RPMI8226 (cell line): ENCODE measurements at places on chromosomes 7 and 10.

- DNase-seq: no peak
These were observed 40.4 kb downstream of the ICA1 start for GRCh38 chr7:8221567-8221966.

DNA sequence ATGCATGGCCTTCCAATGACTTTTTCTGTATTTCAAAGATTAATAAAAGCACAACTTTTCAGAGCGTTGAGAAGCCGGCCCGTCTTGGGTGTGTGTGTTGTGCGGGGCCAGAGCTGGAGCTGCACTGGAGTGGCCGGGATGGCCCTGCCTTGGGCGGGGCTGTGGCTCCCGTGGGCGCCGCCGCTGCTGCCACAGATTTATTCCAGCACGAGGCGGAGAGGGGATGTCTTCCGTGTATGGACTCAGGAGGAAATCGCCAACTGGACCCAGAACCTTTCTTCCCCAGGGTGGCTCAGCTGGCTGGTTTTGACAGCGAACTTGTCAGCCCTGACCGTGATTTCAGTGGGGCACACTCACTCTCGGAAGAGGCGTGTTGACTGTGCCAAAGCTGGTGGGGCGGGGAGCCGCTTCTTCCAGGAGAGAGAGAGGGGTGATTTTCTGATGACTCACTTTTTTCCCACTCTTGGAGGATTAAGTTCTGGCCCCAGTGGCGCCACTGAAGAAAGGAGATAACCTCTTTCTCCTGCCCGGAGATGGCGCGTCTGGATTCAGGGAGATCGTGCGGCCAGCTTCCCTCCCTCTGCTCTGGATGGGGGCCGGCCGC, 72.4 kb downstream of the DNAJB6 start:
- DNase-seq: no peak

DNA sequence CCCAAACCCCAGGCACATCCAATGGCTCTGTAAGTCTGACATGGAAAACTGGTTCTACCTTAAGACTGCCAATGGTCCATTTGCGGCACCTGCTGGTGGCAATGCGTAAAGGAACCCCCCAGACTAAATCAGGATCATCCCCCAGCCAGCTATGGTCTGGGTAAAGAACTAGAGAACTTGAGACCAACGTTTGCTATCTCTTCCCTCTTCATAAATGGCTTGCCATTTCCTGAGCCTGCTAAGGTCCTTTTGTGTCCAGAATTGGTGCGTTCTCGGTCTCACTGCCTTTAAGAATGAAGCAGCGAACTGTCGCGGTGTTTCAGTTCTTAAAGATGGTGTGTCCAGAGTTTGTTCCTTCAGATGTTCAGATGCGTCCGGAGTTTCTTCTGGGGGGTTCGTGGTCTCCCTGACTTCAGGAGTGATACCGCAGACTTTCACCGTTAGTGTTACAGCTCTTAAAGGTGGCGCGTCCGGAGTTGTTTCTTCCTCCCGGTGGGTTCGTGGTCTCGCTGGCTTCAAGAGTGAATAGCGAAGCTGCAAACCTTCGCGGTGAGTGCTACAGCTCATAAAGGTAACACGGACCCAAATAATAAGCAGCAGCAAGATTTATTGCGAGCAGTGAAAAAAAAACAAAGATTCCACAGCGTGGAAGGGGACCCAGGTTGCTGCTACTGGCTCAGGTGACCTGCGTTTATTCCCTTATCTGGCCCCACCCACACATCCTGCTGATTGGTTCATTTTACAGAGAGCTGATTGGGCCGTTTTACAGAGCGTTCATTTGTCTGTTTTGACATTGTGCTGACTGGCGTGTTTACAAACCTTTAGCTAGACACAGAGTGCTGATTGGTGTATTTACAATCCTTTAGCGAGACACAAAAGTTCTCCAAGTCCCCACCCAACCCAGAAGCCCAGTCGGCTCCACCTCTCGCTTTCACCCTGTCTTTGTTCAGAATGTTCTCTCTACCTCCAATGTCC, 95.4 kb downstream of the ELMO1 start:
- peak; percentile 68 for DNase-seq

GRCh38 chr7:156989766-156990535, 20.5 kb downstream of the MNX1 start:
- no peak for DNase-seq

DNA sequence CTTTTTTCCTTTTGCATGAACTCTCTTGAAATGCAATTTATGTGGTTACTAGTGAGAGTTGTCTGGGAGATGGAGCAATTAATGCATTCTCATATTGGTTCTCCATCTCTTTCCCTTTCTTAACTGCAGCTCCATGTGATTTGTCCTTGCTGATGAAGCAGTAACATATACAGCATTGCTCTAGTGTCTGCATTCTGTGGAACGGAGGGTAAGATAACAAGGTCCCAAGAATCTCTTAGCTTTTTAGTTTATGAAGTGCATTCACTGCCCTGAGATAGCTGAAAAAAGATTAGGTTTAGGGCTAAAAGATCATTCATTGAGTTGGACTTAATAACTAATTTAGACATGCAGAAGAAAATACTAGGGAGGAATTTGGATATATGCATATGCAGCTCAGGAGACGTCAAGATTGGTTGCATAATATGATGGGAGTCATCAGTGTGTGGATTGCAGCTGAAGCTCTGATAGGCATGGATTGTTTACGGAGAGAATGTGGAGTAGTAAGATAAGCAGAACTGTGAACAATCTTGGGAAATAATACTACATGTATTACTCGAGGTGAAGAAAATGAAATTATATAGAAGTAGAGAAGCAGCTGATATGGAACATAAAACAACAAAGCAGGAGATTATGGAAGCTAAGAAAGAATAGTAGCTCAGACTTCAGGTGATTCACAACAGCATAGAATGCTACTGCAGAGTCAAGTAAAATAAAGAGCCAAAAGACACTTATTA, 404.7 kb downstream of the ARL4A start:
- no peak for DNase-seq

- DNase-seq: no peak
These were observed 15.8 kb upstream of the EEPD1 start for GRCh38 chr7:36137258-36137657.

DNA sequence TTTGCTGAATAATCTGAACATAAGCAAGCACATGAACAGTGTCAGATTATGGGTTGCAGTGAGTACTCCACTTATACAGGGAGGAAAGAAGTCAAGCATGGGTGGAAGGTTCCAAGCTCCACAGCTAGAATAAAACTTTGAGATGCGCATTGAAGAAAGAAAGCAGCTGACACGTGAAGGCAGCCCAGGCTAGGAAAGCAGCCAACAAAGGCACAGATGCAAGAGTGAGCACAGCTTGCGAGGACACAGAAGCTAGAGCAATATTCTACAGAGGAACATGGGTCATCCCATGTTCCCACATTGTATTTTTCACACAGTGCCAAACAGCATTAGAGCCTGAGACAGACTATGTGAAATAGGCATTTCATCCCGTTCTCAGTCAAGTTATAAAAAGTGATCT, 194.6 kb upstream of the TBX20 start:
- DNase-seq: no peak

DNA sequence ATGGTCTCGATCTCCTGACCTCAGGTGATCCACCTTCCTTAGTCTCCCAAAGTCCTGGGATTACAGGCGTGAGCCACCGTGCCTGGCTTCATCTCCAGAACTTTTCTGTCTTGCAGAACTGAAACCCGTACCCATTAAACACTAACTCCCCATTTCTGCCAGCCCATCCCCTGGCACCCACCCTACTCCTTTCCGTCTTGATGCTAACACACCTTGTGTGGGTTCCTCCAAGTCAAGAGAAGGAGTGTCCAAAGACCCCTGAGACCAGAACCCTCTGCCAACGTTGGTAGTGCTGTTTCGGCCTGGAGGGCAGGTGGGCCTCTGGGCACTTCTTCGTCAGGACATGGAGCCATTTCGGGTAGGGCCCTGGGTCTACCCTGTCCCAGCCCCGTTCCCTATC, 83.6 kb downstream of the MGMT start:
- DNase-seq: no peak

DNA sequence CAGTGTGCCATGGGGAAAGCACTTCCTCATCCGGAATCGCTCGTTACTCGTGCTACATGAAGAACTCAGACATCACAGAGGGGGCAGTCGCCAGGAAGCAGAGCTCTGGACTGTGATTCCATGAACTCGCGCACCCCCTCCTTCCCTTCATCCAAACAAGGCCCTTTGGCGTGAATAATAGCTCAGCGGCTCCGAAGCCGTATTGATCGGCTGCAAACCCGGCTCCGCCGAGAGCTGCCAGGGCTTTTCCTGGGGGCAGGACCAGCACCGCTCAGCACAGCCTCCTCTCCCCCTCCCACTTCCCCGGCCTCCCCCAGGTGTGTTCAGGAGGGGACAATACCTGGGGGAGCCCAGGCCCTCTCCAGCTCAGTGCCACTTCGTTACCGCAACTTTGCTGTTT, 129.0 kb upstream of the TCF7L2 start:
- no peak for DNase-seq

- DNase-seq: no peak
These were observed 148.7 kb upstream of the ITGB1 start for GRCh38 chr10:33106767-33107166.

GRCh38 chr10:34524369-34525091, 290.6 kb downstream of the PARD3 start:
- no peak for DNase-seq

GRCh38 chr10:130048081-130048480, 62.5 kb downstream of the C10orf143 start:
- DNase-seq: no peak

DNA sequence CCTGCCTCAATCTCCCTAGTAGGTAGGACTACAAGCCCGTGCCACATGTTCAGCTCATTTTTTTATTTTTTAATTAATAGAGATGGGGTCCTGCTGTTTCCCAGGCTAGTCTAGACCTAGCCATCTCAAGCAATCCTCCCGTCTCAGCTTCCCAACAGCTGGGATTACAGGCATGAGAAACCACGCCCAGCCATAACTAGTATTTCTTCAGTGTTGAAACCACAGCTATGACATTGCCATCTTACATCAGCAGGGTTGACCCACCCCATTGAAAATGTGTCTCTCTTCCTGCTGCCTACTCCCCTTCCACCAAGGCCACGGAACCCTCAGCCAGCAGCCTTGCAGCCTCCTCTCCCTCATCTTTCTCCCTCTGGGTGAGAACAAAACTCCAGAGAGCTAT, 62.1 kb upstream of the ZNF746 start:
- DNase-seq: no peak

DNA sequence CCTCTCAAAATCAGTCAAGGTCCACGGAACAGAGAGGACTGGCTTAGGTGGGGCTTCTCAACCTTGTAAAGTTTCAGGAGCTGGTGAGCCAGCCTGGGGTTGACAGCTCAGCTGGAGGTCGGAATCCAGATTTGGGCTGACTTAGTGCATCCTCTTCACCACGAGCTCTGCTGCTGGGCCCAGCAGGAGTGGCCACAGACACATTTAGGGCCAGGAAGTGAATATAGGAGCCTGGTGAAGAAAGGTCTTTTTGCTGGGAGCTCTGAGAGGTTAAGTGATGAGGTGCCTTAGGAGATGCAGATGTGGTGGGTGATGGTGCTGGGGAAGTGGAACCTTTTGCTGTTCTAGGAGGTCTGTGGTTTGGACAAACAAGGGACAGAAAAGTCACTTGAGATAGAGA, 39.3 kb upstream of the MMD2 start:
- no peak for DNase-seq

DNA sequence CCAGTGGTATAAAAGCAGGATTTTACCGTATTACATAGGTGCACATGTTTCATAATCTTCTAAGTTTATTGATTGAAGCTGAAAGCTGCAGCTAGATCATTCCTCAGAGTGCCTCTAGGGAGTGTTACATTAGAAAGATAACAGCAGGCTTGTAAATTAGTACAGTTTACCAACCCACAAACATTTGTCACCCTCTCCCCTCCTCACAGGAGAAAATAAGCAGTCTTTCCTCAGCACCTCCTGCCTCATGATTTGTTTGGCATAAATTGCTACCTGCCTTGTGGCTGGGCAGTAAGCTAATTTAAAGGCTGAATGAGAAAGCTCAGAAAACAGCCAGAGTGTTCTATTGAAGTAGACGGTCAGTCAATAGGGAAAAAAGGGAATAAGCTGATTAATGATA, 74.2 kb downstream of the NXPH1 start:
- DNase-seq: no peak

GRCh38 chr10:100697070-100697469, 48.3 kb upstream of the PAX2 start:
- DNase-seq: no peak

DNA sequence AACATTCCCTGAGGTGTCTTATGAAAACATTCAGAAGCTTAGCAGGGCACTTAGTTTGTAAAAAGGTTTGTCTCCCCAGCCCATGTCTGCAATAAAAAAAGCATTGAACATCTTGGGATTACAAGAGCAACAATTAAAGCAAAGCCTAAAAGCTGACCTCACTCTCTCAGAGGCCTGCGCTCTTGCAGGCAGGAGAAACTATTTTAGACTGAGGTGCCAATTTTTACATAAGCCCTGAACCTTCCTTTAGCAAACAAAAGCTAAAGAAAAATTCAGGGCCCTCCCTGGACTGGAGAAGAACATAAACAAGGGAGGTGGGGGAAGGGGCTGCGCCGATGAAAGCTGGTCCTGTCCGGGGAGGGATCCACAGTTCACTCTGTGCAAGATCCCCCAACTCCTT, 312.7 kb upstream of the RNF32 start:
- no peak for DNase-seq

DNA sequence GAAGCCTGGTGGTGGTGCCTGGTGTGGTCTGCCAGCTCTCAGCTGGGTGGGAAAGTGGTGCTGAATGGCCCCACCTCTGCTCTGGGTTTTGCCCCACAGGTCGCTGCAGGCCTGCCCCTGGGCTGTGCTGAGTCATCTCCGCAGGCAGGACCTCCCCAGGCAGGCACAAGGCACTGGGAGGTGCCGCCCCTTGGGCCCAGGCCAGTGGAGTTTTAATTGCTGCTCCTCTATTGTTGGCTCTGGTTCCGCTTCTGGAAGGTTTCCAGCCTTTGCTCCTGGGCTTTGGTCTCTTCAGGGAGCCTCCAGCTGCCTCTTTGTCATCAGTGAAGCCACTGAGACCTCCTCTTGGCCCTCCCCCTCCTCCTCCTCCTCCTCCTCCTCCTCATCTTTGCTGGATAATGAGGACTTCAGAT, 180.3 kb upstream of the GRB10 start:
- DNase-seq: peak; percentile 89

- no peak for DNase-seq
These were observed 509.9 kb downstream of the LRMDA start for GRCh38 chr10:75941223-75941801.

DNA sequence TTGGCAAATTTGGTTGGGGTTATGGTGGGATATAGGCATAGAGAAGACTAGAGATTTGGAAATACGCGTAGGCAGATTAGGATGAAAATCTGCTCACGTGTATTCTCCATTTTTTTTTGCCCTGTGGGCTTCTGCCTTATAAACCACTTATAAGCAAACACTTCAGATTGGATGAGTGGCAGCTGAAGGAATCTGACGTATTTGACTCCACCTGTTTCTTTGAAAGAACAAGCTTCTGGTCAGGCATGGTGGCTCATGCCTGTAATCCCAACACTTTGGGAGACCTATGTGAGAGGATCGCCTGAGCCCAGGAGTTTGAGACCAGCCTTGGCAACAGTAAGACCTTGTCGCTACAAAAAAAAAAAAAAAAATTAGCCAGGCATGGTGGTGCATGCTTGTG, 5.1 kb downstream of the STK31 start:
- no peak for DNase-seq
